ENCODE measurements at places on chromosomes 2 and 18.

GRCh38 chr2:46096260-46096659 lies 200.9 kb upstream of the EPAS1 start:
- no peak for DNase-seq

DNA sequence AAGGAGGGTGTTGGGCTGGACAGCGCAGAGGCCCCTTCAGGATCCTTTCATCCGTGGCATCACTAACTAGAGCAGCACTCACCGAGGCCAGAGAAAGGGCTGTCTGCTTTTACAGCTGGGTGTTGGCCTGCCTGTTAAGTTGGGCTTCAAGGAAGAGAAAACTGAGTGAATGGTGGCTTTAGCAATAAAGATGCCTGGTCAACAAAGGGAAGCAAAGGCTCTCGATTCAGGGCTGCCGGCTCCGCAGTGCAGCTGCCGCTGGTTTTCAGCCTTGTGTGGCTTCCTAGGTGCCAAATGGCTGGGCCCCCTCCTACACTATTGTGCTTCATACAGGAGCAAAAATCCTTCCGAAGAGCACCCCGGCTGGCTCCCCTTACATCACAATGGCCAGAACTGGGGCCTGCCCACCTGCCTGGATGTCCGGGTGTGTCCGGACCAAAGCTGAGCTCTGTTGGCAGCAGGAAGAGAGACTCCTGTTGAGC lies 61.0 kb upstream of the GPR45 start:
- no peak for DNase-seq

- no peak for DNase-seq
Observed at GRCh38 chr2:137937778-137938177, 26.5 kb upstream of the HNMT start.

DNA sequence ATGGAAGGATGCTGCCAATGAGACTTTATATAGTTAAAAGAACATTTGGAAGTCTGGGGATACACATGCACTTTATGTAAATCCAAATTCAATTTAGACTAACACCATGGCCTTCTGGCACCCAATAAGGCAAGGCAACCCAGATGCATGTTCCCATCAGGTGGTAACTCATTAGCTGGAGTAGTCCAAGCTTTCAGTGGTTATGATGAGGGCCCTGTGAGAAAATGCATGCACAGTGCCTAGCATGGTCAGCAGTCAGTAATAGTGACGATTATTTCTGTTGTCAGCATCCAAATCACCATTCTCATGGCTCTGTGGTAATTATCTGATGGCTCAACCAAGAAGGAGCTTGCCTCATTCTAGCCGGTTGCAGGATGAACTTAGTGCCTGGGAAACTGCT lies 70.3 kb upstream of the CTLA4 start:
- no peak for DNase-seq

- no peak for DNase-seq
Observed at GRCh38 chr18:71707985-71708500, 836.1 kb downstream of the CBLN2 start.

DNA sequence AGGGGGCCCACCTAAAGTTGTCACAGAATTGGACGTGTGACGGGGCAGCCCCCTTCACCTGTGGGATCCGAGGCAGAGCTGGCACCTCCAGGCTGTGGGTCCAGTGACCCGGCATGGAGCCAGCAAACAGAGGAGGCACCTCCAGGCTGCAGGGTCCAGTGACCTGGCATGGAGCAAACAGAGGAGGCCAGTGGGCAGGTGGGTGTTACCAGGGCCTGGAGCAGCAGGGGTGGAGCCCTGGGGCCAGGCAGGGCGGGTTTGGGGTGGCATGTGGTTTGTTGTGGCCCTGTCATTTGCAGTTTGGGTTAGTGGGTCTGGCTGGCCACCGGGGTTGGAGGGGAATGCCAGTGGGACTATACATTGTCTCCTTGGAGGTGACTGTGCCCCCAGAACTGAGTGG lies 68.2 kb downstream of the HPCAL1 start:
- no peak for DNase-seq

DNA sequence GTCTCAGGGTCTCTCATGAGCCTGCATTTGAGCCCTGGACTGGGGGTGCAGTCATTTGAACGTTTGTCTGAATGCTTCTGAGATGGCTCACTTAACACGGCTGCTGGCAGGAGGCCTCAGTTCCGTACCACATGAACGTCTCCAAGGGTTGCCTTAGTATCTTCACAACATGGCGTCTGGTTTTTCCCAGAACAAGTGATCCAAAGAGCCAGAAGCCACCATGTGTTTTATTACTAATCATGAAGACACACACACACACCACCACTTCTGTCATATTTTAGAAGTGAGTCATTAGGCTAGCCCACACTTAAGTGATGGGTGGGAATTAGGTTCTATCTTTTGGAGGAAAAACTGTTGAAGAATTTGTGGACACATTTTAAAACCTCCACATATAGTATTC lies 15.0 kb upstream of the MYO1B start:
- no peak for DNase-seq

DNA sequence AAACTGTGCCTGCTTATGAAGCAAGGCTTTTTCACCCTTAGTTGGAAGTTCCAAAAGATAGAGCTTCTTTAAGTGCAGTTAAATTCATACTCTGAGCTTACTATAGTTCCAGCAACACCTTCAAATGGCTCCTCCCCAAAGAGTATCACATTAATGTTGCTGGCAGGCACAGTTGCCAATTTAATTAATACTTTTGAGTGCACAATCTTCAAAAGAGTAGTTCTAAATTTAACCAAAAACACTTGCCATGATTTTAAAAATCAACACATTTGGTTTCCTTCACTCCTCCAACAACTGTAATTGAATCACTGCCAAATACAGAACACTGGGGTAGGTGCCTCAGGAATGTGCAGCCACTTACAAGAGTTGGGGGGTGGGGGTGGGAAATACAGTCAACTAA lies 150.6 kb upstream of the UBE2E3 start:
- no peak for DNase-seq

GRCh38 chr2:56109994-56110393 lies 73.8 kb upstream of the CCDC85A start:
- no peak for DNase-seq

DNA sequence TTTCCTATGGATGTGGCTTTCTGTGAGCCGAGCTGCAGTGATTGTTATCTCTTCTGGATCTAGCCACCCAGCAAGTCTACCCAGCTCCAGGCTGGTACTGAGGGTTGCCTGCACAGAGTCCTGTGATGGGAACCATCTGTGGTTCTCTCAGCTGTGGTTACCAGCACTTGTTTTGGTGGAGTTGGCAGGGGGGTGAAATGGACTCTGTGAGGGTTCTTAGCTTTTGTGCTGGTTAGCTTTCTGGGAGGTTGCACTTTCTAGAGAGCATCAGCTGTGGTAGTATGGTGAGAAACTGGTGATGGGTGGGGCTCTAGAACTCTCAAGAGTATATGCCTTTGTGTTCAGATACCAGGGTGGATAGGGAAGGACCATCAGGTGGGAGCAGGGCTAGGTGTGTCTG lies 45.4 kb upstream of the MYL1 start:
- no peak for DNase-seq

DNA sequence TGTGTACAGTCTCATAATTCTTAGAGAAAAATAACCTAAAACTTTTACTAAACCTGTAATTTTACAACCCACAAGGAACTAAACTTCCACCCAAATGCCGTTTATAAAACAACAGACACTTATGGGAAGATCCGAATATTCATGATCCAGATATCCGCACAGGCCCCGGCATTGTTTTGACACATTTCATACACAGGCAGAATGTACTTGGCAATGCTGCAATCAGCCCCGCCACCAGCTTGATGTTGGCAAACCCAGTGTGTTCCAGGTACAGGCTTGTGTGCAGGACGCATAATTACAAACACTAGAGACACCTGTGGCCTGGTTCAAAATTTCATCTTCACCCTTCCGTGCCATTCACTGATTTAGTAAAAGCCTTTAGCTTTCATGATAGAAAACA lies 393.0 kb upstream of the SALL3 start:
- no peak for DNase-seq

All from cortex of kidney (tissue), 1 donor.